ENCODE measurements at places on chromosomes 12 and 14. TPM values are rescaled to one million over a fixed set of nuclear protein-coding genes. Genes with fewer than 3 reads are reported as not detected.

The MDGA2 gene
- total RNA-seq, result not detected

The VWF gene
- 0.34 TPM for total RNA-seq

The ADSS1 gene
- total RNA-seq, result 5.8 TPM

The NEUROD4 gene
- total RNA-seq, result not detected

The NKX2-8 gene
- 3.8 TPM for total RNA-seq

The ASB2 gene
- 3.5 TPM for total RNA-seq

The SLC2A14 gene
- total RNA-seq, result 0.08 TPM

The NRDE2 gene
- total RNA-seq, result 8.9 TPM

The KRT85 gene
- total RNA-seq, result not detected

The ESRRB gene
- total RNA-seq, result 0.18 TPM

The AKAP5 gene
- total RNA-seq, result 0.25 TPM

The EXOC3L4 gene
- total RNA-seq, result 0.94 TPM

The PPP1R36 gene
- 0.33 TPM for total RNA-seq

The TAS2R9 gene
- total RNA-seq, result not detected

The PTPRB gene
- total RNA-seq, result 1.1 TPM
